ENCODE measurements at places on chromosomes 16 and 17.

DNA sequence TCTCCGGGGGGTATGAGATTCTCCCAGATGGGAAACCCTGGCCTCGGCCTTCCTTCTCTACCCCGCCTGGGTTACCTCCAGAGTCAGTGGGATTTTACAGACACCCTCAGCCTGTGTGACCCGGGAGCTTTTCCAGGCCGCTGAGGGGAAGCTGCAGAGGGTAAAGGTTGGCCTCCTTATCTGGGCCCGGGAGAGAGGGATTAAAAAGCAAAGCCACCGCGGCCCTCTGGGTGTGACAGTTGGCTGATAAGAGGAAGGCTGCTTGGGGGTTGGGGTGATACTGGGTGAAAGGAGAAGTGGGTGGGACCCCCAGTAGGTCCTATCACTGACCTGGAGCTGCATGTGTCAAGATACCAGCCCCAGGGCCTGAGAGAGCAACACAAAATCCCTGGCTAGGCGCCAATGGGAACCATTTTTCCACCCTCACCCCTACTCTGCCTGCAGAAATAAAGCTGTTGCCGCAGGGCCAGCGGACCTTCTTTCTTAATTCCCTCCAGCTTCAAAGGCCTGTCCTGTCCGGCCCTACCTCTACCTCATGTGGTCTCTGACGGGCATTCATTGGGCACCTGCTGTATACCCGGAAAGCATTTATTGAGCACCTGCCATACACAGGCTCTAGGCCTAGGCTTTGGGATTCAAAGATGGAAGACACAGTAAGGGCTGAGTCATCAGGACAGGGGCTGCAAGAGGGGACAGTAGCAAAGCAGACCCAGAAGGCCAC is 77.6 kb upstream of the GSE1 start:
- H3K27me3 ChIP-seq, result no peaks in the 10 kb centered on the region
- H3K4me1 ChIP-seq, result no peaks in the 10 kb centered on the region
- no peak overlapping the region for H3K27ac ChIP-seq
- no peak overlapping the region for H3K4me3 ChIP-seq

- peak overlapping the region; percentile 56 for H3K4me3 ChIP-seq
- peak overlapping the region; percentile 67 for H3K27ac ChIP-seq
These were observed 4.7 kb downstream of the DYNC1LI2 start for GRCh38 chr16:66746682-66747081.

DNA sequence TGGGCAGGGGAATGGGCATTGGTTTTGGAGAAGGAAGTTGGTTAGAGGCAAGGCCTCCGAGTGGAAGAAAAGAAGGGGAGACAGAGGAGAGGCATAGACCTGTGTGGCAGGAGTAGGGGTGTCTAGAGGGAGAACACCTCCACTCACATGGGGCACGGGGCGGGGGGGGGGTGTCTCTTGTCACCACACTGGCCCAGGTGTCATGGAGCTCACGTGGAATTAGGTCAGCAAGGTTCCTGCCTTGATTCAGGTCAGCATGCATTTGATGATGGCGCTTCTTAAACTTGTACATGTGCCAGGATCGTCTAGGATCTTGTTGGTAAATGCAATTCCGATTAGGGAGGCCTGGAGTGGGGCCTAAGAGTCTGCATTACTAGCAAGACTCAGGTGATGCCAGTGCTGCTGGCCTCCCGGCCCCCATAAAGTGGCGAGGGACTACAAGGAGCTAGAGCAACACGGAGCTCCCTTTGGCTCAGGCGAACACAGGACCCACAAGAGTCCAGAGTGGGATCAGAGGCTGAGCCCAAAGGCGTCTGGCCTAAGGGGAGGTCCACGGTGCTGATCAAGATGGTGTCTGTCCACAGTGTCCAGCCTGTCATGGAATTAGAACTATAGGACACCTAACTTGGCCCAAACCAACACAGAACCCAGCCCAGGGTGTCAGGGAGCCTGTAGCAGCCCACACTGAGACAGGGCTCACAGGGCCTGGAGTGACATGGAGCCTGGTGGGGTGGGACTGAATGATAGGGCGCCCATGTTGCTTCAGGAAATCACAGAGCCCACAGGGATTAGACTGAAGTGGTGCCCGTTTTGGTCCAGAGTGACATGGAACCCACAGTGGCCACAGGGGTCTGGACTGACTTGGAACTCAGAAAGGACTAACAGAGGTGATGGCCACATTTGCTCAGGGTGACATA is 16.7 kb downstream of the EPOP start:
- H3K36me3 ChIP-seq, result no peaks in the 10 kb centered on the region
- H3K4me3 ChIP-seq, result no peak overlapping the region
- DNase-seq, result no peak
- H3K4me1 ChIP-seq, result peaks cover 23% of the 10 kb centered on the region
- H3K27ac ChIP-seq, result peak overlapping the region; percentile 69

DNA sequence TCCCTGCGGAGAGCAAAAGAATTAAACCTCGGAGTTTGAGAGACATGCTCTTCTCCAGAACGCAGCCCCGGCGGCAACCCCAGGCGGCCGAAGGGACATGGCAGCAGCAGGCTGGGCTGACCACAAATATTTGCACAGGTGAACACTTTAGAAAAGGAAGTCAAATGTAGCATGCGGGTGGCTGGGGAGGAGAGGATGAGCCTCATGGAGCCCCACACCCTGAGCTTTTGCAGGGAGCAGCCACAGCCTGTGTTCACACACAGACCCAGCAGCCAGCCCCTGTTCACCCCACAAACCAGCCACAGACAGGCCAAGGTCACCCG is 17.8 kb downstream of the HS3ST6 start:
- H3K27ac ChIP-seq, result no peak overlapping the region
- no peaks in the 10 kb centered on the region for H3K4me1 ChIP-seq

DNA sequence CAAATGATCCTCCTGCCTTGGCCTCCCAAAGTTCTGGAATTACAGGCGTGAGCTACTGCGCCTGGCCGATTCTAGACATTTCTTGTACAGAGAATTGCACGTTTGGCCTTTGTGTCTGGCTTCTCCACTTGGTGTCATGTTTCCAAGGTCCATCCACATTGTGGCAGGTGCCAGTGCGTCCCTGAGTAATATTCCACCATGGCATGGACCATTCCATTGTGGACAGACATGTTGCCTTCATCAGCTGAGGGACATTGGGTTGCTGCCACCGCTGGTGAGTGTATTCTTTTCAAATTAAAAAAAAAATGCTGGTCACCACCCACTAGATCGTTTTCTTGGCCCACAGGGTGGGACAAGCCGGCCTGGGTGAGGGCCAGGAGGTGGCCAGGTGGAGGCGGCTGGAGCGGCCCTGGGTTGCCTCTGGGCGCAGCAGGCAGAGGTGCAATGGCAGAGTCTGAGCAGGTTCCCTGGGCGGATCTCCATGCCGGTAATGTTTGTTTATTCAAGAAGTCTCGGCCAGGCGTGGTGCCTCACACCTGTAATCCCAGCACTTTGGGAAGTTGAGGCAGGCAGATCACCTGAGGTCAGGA is 274.1 kb downstream of the SEC14L1 start:
- no peaks in the 10 kb centered on the region for H3K27me3 ChIP-seq
- H3K27ac ChIP-seq, result peak overlapping the region; percentile 25
- DNase-seq, result no peak
- H3K4me3 ChIP-seq, result no peak overlapping the region

- no peak for DNase-seq
- H3K27me3 ChIP-seq, result peaks cover 5% of the 10 kb centered on the region
- no peak overlapping the region for H3K4me3 ChIP-seq
- no peak overlapping the region for H3K27ac ChIP-seq
These were observed 77.8 kb downstream of the RTN4RL1 start for GRCh38 chr17:1947229-1947742.

DNA sequence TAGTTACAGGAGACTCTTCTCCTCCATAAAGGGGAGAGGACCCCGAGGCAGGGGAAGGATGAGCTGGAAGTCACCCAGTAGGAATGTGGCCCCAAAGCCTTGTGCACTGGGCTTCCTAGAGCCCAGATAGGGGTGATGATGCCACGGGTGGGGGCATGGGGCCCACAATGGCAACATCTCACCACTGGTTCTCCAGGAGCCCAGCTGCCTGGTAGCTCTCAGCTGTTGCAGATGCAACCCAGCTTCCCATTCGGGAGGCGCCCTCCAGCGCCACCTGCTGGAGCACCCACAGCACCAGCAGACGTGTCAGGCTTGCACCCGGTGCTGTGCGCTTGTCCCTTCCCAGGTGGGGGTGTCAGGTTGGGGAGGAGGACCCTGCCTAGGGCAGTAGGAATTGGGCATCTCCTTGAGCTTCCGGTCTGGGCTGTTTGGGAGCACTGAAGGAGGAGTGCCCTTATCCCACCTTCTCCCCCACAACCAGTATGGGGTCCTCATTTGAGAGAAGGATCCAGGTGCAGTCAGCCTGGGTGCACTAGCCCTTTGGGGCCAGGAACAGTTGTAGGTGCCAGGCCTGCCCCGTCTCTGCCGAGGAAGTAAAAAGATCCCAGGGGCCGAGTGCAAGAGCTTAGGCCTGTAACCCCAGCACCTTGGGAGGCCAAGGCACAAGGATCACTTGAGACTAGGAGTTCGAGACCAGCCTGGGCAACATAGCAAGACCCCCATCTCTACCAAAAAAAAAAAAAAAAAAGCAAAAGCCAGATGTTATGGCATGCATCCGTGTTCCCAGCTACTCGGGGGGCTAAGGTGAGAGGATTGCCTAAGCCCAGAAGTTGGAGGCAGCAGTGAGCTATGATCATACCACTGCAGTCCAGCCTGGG is 14.4 kb downstream of the CDIPT start:
- H3K4me3 ChIP-seq, result no peak overlapping the region
- DNase-seq, result peak; percentile 89
- H3K36me3 ChIP-seq, result peaks cover 17% of the 10 kb centered on the region
- H3K27me3 ChIP-seq, result no peaks in the 10 kb centered on the region

GRCh38 chr16:26642047-26642664 is 424.6 kb upstream of the C16orf82 start:
- no peak overlapping the region for H3K27ac ChIP-seq
- peaks cover 31% of the 10 kb centered on the region for H3K4me1 ChIP-seq
- no peak for DNase-seq
- H3K27me3 ChIP-seq, result peaks cover 20% of the 10 kb centered on the region

DNA sequence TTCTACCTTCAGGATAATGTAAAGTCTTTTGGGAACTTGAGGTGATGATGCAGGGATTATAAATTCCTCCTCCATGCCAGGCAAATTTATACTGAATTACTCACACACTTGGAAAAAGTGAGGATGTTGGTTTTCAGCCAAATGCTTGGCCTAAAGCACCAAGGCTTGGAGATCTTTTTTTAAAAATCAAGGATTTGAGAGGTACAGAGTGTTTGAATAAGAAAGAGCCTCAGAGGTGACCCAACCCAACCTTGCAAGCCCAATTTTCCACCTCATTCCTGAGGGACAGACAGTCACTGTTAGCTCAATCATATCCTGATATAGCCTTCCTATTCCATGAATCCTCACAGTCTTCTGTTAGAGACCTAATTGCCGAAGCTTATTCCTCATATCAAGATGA is 14.0 kb downstream of the GRIN2A start:
- no peak overlapping the region for H3K27ac ChIP-seq
- no peak for DNase-seq
- no peak overlapping the region for H3K4me3 ChIP-seq
- H3K36me3 ChIP-seq, result no peaks in the 10 kb centered on the region
- no peaks in the 10 kb centered on the region for H3K4me1 ChIP-seq

GRCh38 chr16:25896411-25896810 is 204.7 kb downstream of the HS3ST4 start:
- H3K4me1 ChIP-seq, result no peaks in the 10 kb centered on the region
- DNase-seq, result no peak
- H3K36me3 ChIP-seq, result no peaks in the 10 kb centered on the region
- H3K27me3 ChIP-seq, result peaks cover 4% of the 10 kb centered on the region
- H3K27ac ChIP-seq, result no peak overlapping the region

DNA sequence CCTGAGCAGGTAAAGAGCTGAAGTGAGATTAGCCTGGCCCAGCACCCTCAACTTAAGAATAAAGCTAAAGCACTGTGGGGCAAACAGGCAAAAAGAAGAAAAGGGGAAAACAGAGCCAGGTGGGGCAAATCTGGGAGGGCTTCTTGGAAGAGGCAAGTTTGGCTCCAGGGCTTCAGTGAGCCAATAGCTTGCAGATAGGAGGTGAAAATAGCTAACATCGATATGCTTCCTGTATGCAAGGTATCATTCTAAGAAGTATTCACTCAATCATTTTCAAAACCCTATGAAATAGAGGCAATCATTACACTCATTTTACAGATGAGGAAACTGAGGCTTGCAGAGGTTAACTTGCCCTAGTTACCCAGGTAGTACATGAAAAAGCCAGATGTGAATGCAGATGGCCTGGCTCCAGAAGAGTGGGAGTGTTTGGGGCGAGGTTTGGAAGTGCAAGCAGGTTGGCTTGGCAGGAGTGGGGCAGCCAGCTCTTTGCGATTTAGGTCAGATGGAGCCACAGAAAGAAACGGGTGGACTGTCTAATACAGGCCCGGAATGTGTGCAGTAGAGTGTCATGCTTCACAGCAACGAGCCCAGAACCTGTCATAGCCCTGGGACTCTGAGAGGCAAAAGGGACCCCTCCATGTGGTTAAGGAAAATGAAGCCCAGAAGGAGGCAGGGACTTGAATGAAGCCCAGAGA is 5.7 kb downstream of the WNT3 start:
- peaks cover 6% of the 10 kb centered on the region for H3K4me1 ChIP-seq
- no peak for DNase-seq
- H3K36me3 ChIP-seq, result no peaks in the 10 kb centered on the region
- H3K27me3 ChIP-seq, result peaks cover 38% of the 10 kb centered on the region
- no peak overlapping the region for H3K27ac ChIP-seq

DNA sequence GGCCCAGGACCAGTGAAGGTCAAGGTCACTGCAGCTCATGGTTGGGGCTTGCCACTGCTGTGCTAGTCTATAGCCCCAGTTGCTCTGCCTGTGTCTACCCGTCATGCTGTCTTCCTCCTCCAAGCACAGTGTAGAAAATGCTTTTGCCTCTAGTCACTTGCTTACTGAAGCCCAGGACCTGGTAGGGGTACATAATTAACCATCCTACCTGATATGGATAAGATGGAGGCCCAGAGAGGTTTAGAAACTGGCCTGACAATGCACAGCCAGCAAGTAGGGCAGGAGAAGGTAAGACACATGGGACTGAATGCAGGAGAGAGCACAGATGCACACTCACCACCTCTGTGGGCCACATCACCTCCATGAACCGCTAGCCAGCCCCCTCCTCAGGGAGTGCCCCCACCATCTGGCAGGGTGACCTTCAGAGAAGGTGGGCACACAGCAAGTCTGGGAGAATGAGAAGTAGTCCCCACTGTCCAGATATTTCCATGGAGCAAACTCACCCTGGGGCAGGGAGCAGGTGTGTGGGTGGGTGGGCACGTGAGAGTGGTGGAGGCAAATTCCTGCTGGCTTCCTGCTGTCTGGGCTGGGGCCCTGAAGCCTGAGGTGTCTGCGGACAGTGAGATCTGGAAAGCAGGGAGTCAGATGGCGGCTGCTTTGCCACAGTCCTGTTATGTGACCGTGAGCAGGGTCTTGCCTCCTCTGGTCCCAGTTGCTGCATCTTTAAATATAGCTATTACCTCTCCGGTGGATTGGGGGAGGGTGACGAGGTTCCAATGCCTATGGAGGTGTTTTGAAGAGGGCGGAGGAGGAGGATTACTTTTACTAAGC is 1.0 kb downstream of the CX3CL1 start:
- H3K27me3 ChIP-seq, result peaks cover 5% of the 10 kb centered on the region
- no peak for DNase-seq
- no peak overlapping the region for H3K4me3 ChIP-seq

All from activated naive CD8-positive, alpha-beta T cell treated with anti-CD3 and anti-CD28 coated beads, Interleukin-2, amount 10 ng/mL, durations not matched to agents 7 days and 5 days (primary cell).